ENCODE measurements at places on chromosomes 11 and 22.

GRCh38 chr11:65558930-65559509, 861 bp upstream of the LTBP3 start:
- DNase-seq, result no peak

GRCh38 chr11:123841174-123841573, 35.0 kb upstream of the OR6M1 start:
- DNase-seq, result no peak

DNA sequence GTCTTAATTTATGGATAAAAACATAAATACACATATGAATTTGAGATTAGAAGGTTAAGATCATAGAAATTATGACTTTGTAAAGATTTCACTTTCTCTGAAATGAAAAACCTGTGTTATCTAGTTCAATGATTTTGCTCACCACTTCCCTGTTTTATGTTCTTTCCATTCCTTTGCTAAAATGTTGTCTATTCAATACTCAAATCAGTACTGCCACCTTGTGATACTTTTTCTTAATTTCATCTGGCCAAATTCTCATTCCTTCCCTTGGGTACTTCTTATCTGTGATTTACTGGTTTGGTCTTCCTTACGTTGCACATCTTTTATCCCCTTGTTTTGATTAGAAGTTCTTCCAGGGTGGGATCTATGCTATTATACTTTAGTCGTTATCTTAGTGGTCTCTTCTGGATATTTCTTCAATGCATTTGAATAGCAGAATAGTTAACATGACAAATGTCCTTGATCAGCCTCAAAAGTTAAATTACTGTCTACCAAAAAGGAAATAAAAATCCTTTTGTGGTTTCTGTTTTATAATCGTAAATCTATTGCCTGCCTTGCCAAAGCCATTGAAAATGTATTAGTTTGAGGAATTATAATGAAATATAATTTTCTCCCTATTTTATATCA, 197.0 kb downstream of the PGR start:
- DNase-seq, result no peak

- DNase-seq, result no peak
Measured at GRCh38 chr11:67670316-67671210, 3.9 kb downstream of the ALDH3B2 start.

GRCh38 chr11:115377882-115378296, 126.3 kb downstream of the CADM1 start:
- DNase-seq, result no peak
